ENCODE measurements at places on chromosomes 16 and 17. TPM values are rescaled to one million over a fixed set of nuclear protein-coding genes. Genes with fewer than 3 reads are reported as not detected.

The CMTM4 gene
- total RNA-seq: 5.6 TPM

The CCR7 gene
- not detected for total RNA-seq

The TM4SF5 gene
- not detected for total RNA-seq

The CTRL gene
- 1.0 TPM for total RNA-seq

The IGF2BP1 gene
- total RNA-seq: 10.3 TPM

The PRR15L gene
- total RNA-seq: not detected

The HOXB9 gene
- 0.15 TPM for total RNA-seq

The ITPRIPL2 gene
- 14.4 TPM for total RNA-seq

The TTYH2 gene
- total RNA-seq: 5.2 TPM

The UNC119 gene
- total RNA-seq: 24.8 TPM

The KRT38 gene
- not detected for total RNA-seq

The TAT gene
- not detected for total RNA-seq

The PIK3R6 gene
- not detected for total RNA-seq

The CES4A gene
- 0.45 TPM for total RNA-seq

The PYY gene
- 0.45 TPM for total RNA-seq

The SLC12A3 gene
- not detected for total RNA-seq

The IL34 gene
- 0.84 TPM for total RNA-seq

The PIK3R5 gene
- not detected for total RNA-seq

The ZG16 gene
- total RNA-seq: not detected

The CRYBA1 gene
- total RNA-seq: not detected

The PSMD12 gene
- total RNA-seq: 16.8 TPM

The MYCBPAP gene
- total RNA-seq: 1.2 TPM

The GRAP gene
- not detected for total RNA-seq

The AHSP gene
- total RNA-seq: not detected

The MAF gene
- total RNA-seq: 0.89 TPM

The KCTD11 gene
- total RNA-seq: 7.6 TPM

The SPATA22 gene
- total RNA-seq: not detected

The KRTAP9-4 gene
- not detected for total RNA-seq

The CLDN9 gene
- total RNA-seq: not detected

The UBE2I gene
- total RNA-seq: 91.0 TPM

The KRT23 gene
- total RNA-seq: under 0.01 TPM

The CDH8 gene
- not detected for total RNA-seq

The CACNA1H gene
- 0.59 TPM for total RNA-seq

Measured in bronchus fibroblast of lung (primary cell).